ENCODE measurements at places on chromosomes 16 and 17.

GRCh38 chr17:59423903-59424302, 92.4 kb downstream of the YPEL2 start:
- DNase-seq = no peak

DNA sequence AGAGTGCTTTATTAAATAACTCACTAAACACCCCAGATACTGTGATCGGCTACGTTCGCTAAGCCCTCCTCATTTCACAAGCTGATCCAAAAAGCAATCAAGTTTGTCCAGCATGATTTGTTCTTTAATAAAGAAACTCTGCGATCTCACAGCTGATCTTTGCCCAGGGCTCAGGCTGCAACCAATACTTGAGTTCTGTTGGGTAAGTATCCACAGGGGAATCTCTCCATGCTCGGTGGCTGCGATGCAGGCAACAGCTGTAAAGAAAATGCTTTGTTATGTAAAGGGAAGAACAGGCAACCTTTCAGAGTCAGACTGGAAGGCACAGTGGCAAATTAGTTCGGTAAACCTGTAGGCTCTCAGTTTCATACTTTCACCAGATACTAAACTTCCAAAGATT, 67.5 kb downstream of the SHISA6 start:
- DNase-seq = no peak

DNA sequence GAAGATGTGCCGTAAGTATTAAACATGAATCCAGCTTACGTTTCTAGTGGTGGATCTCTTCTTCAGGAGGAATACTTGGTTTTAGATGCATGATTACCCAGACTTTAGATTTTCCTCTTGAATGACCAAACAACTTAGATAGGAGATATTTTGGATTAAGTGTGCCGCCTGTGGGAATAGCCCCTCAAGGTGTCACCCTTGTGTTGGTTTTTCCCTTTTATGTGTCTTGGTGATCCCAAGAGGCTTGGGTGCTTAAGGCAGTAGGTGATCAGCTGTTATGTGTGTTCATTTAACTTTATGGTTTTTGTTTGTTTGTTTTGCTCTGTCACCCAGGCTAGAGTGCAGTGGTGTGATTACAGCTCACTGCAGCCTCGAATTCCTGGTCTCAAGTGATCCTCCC, 115.1 kb downstream of the PPM1E start:
- no peak for DNase-seq

GRCh38 chr17:79728908-79729471, 1.8 kb upstream of the ENPP7 start:
- no peak for DNase-seq

DNA sequence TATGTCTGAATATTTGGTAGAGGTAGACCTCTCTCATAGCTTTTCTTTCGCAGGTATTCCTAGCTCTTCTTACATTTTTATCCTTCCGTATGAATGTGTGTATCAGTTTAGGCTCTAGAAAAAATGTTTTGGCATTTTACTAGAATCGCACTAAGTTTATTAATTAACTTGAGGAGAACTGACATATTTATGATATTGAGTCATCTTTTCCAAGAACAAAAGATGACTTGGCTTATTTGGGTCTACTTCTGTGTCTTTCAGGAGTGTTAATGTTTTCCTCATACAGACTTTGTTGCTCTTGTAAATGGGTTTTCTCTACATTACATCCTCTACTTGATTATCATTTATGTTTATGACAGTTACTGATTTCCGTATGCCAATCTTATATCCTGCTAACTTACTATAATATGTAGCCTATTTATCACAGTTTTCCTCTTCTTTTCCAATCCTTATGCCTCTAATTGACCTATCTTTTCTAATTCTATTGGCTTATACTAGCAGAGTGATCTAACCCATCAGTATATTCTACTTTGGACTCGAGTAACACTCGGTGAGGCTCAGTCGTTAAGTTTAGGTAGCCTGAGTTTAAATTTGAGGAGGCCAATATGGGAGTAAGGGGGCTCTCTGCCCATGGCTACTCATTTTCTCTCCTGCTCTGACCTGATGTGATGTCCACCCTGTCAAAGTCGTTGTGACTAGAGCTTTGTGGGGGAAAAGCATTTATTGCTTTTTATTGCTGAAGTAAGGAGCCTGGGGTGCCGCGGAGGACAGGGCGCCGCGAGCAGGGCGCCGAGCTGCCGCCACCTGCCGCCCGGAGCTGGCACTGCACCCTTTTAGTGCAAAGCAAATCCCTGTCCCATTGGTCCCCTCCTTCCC, 20.0 kb downstream of the ST6GALNAC1 start:
- DNase-seq = peak; percentile 44

GRCh38 chr16:64532117-64532516, 589.7 kb downstream of the CDH11 start:
- no peak for DNase-seq

- no peak for DNase-seq
Observed at GRCh38 chr17:69878661-69879060, 196.4 kb upstream of the KCNJ16 start.

GRCh38 chr17:55304171-55304859, 39.6 kb downstream of the HLF start:
- DNase-seq = no peak

- no peak for DNase-seq
Observed at GRCh38 chr16:51159296-51159695, 8.2 kb upstream of the SALL1 start.

- no peak for DNase-seq
Observed at GRCh38 chr16:55214974-55215494, 109.0 kb upstream of the IRX6 start.

DNA sequence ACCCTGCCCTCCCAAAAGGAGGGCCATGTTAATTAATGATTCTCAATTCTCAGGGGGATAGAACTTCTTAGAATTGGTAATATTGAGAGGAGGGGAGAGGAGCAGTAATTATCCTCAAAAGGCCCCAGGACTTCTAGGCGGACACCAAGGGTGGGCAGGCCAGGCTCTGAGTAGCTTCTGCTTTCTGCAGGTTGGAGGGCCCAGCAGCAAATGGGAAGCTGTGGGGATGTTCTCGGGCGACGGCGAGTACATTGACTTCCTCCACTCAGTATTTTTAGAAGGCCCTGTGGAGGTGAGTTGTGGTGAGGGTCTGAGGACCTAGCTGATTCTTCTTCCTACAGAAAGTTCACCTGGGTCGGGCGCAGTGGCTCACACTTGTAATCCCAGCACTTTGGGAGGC, 57.5 kb downstream of the DNAH2 start:
- DNase-seq = no peak

GRCh38 chr16:1378804-1379303, 27.1 kb downstream of the GNPTG start:
- no peak for DNase-seq

DNA sequence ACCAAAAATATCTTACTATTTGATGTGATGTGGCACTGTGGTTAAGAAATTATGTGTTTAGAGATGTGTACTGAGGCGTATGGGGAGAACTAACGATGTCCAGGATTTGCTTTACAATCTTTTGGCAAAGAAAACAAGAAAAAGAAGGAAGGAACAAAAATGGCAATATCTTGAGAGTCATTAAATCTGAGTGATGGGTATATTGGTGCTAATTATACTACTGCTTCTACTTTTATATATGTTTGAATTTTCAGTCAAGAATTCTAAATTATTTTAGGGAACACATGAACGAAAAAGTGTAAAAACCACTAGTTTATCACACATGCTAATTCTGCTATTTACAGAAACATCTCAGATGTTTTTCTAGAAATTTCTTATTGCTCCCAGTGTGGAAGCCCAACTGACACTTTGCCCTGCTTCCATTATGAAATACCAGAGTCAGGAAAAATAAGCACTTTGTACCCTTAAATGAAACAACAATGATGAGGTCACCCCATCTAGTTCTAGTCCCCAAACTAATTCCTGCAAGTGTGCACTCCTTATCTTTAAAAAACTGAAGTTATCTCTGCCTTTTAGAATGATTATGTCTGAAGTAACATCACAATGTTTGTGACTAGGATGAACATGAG, 18.8 kb downstream of the TAT start:
- no peak for DNase-seq

GRCh38 chr16:89482150-89482816, 8.1 kb downstream of the ANKRD11 start:
- DNase-seq = no peak

GRCh38 chr17:77371117-77371887, 230.5 kb downstream of the SEC14L1 start:
- DNase-seq = no peak

GRCh38 chr16:84545114-84545737, 40.8 kb upstream of the MEAK7 start:
- no peak for DNase-seq

- no peak for DNase-seq
Observed at GRCh38 chr17:39566094-39566850, 41.4 kb downstream of the NEUROD2 start.

DNA sequence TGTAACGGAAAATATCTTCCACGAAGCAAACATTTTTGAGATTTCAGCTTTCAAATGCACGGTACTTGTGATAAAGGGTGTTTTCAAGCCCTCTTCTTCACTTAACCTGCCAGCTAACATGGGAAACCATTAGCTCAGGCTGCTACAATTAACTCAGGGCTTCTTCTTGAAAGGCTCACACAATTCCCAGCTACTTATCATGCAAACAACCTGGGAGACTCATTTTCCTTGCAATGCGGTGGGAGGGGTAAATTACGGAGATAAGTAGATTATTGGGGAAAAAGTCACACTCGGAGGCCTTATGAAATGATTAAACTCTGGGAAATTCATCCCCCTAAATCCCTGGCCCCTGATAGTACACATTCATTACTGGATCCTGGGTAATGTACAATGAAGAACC, 266.4 kb downstream of the STX8 start:
- DNase-seq = no peak

- no peak for DNase-seq
Observed at GRCh38 chr17:48610282-48611211, at the start of gene HOXB7. TSS of gene HOXB7 (minus strand) at chr17:48611017. CDS start at chr17:48610918, 99 bp downstream.

DNA sequence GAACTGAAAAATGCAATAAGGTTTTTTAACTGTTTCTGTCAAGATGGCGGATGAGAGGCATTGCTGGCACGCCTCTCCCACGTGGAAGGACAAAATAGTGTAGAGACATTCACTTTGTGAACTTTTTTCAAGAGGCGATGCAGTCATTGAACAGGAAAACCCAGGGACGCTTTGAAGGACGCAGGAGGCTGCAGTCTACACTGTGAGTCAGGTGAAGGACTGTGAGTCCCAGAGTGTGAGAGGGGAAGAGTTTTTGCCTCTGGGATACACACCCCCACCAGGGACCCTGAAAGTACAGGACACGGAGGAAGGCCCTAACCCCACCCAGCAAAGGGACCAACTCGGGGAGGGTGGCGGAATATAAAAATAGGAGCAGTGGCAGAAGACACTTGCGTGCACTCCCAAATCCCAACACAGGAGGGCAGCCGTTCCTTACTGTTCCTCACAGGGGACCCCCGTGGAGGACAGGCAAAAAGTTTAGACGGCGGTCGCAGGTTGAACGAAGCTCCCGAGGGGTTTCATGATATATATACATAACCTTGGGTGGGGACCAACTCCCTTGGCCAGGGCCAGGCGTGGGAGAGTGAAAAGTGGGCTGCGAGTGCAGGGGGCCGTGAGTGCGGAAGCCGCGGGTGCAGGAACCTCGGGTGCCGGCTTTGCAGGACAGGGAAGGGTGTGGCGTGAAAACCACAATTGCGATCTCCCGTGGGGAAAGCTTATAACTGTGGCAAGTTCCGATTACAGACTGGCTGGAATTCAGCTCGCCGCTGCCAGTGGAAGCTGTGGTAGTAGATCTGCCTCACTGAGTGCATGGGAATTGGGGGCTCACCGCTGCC, 82.0 kb upstream of the ALOX12 start:
- no peak for DNase-seq

DNA sequence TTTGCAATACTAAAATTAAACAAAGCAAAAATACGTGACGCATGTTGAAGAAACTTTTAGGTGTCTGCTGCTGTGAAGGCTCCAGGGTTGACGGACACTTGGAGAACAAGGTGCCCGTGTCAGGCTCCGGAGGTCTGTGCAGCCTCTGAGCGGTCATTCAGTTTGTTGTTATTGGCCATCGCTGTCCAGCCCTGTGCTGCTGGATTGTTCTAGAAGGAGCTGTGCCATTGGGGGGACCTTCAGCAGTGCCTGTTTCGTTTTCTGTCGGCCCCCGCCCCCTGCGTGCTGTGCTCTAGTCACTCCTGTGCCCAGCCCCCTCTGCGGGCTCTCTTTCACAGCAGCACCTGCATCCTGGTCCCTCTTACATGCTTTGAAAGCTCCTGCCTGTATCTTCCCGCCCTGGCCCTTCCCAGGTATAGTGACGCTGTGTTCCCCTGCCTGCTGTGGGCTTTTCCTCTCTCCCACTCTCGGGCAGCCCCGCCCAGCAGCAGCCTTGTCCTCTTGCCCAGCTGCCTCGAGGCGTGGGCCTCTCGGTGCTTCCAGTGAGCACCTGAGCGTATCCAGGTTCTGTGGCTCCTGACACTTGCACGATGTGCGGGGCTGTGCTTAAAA, 50.7 kb downstream of the RNF213 start:
- no peak for DNase-seq

GRCh38 chr17:39626171-39627046, at the start of gene PPP1R1B:
TSS of gene PPP1R1B (plus strand) at chr17:39626952. CDS start at chr17:39627393, 441 bp downstream.
- DNase-seq = no peak

DNA sequence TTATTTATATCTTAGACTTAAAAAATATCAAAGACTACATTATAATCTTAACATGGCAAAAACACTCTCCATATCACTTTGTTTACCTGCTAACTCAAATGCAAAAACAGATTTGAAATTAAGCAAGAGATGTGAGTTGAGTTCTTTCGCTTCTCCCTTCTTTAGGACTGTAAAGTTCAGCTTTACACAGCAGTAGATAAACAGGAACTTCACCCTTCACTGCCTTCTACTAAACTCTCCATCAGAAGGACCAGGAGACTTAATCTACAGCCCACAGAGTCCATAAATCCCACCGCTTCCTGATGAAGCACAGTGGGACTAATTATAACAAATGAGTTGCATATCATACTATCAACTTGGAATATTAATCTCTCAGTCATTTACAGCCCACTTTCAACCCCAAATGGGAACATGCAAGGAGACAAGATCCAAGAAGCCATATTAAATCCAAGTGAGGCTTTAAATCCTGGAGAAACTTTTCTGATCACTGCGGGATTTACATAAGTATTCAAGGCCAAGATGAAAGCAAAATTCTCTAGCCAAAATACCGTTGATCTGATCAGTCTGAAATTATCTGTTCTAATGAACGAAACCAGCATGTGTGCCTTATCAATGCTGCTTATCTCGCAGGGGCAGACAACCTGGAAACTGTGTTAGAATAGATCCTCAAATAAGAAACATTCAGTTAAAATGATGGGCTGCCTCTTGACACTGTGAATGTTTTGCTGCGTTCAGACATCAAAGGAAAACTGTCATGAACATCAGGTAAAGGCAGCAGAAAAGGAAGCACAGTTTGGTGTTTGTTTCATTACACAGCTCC, 1.6 kb downstream of the AMFR start:
- DNase-seq = no peak

DNA sequence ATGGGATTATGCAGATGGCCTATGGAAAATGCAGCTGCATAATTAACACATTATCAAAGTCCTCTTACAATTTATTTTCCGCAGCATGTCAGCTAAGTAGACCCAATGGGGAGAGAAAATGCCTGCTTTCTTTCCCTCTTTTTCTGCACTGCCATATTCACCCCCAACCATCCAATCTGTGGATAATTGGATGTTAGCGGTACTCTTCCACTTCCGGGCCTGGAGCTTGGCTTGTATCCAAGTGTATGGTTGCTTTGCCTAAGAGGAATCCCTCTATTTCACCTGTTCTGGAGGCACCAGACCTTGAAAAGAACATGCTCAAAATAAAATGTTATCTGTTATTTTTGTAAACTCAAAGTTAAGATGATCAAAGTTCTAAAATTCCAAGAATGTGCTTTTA, 41.1 kb upstream of the CACNG3 start:
- no peak for DNase-seq

All from NCI-H526 treated with DMSO at 0.1 percent for 48 hours (cell line).